Stimulated activated CD8-positive, alpha-beta memory T cell treated with anti-CD3 and anti-CD28 coated beads, Interleukin-4, amount 100 ng/mL, for 1 hour (primary cell): ENCODE measurements at places on chromosomes 7 and 10.

DNA sequence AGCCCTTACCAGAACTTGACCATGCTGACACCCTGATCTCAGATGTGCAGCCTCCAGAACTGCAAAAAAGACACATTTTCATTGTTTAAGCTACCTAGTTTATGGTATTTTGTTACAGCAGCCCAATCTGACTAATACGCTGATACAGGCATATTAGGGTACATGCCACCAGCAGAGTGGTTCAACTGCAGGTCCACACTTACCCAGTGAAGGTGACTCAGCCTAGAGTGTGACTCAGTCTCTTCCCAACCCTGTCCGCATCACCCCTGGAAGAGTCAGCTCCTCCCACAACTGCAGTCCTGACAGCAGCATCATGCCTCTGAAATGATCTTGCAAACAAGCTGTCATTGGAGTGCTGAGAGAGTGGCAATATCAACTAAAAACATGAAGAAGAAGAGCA, 30.8 kb upstream of the GOT1 start:
- no peak for DNase-seq

DNA sequence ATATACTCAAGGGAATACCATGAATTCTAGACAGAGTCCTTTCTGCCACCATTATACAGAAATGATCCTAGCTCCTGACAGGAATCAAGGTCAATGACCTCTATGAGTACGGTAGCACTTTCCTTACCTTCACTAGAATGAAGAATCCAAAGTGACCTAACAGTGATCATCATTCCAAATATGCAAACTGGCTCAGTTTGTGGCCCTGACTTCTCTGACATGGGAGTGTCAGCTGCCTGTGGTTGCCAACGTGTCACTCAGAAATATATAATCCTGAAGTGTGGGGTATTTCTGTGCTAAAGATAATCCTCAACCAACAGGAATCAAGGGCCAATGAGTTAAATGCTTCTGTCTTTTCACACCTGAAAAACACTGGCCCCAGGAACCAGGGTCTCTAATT, 45.7 kb downstream of the COPG2 start:
- no peak for DNase-seq

- DNase-seq: no peak
Measured at GRCh38 chr10:116545122-116545521, 609 bp upstream of the PNLIP start.

GRCh38 chr7:1950452-1951158, 280.5 kb downstream of the ELFN1 start:
- no peak for DNase-seq

DNA sequence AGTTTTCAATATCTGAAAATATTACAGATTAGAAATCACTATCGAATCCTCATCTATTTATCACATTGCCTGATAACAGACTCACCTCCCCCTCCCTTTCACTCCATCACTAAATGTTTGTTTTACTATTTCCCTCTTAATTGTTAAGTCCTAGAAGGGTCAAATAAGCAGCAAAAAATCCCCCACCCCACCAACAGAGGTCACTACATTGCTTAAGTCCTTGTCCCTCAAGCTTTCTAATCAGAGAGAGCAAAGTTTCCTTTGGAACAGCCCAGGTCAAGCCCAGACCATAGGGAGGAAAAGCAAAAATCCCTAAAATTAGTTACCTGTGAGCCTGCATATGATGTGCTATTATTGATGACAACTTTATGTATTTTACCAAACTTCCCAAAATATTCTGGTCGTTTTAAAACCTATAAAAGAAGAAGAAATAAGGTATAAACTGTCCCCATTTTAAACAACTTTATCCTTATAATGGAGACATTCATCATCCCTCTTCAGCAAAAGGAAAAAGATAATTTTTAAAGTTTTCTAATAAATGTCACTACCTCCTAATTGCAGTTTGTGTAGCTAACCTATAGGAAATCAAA, 95.0 kb downstream of the CNOT4 start:
- no peak for DNase-seq
